Testis (tissue), 5 donors: ENCODE measurements at places on chromosomes 12 and 14. TPM values are rescaled to one million over a fixed set of nuclear protein-coding genes. Genes with fewer than 3 reads are reported as not detected.

DNA sequence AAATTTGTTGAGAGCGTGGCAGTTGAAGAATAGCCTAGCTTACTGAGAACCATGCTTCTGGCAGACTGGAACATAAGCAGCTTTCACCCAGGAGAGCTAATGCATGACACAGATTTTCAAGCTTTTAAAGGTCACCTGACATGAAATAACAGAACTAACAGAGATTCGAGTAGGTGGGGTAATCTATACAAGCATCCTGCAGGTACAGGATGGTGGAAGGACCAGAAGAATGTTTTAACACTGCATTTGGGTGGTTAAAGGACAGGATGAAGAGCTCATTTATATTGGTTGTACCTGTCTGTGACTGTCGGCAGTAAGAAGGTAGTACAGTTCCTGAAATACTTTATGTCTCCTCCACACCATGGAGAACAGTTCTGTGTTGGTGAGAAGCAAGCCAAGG lies 8.9 kb downstream of the PELI2 start:
- H3K27ac ChIP-seq = no peak overlapping the region
- H3K4me3 ChIP-seq = no peak overlapping the region
- no peaks in the 10 kb centered on the region for H3K27me3 ChIP-seq
- DNase-seq = no peak
- H3K36me3 ChIP-seq = no peaks in the 10 kb centered on the region
- H3K4me1 ChIP-seq = peaks cover 39% of the 10 kb centered on the region

The SCAF11 gene
- 168 TPM for total RNA-seq

DNA sequence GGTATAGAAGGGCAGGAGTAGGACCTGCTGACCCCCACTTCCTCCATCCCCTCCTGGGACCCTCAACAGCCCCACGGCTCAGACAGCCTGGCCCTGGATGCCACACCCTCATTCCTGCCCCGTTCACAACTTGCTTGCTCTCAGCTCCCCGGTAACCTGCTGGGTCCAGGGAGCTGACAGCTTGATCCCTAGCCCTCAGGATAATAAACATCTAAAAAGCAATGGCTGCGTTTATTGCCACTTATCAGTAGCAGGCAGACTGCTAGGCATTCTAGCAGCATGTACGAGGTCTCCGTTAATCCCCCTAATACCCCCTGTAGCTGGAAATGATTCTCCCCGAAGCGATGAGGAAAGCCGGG lies 24.3 kb upstream of the RPLP0 start:
- H3K4me3 ChIP-seq = no peak overlapping the region
- peaks cover 67% of the 10 kb centered on the region for H3K4me1 ChIP-seq
- no peak for DNase-seq
- H3K27me3 ChIP-seq = no peaks in the 10 kb centered on the region
- H3K36me3 ChIP-seq = no peaks in the 10 kb centered on the region

DNA sequence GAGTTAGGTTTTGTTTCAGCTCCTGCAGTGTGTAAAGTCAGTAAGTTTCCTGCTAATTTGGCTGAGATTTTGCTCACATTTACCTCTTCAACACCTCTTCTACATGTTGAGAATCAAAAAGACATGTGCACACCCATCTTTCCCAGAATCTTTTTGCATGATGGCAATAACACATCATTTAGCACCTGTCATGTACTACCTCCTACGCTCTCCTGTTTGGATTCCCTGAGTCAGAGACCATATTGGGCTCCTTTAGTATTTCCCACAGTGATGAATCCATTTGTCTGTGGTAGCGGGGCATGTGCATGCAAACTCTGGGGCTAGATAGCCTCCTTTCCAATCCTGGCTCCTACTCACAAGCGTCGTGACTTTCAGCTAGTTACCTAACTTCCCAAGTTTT lies 20.1 kb downstream of the PLBD1 start:
- H3K27me3 ChIP-seq = no peaks in the 10 kb centered on the region
- no peak overlapping the region for H3K4me3 ChIP-seq
- H3K4me1 ChIP-seq = no peaks in the 10 kb centered on the region
- no peak for DNase-seq
- H3K36me3 ChIP-seq = no peaks in the 10 kb centered on the region

The CAPZA3 gene
- total RNA-seq = 52.6 TPM

- H3K4me3 ChIP-seq = no peak overlapping the region
- peaks cover 13% of the 10 kb centered on the region for H3K4me1 ChIP-seq
- DNase-seq = no peak
These were observed 25.3 kb downstream of the CMKLR1 start for GRCh38 chr12:108313606-108314351.

The IFI27 gene
- 531 TPM for total RNA-seq

The HOXC9 gene
- total RNA-seq = 7.8 TPM

GRCh38 chr14:64817631-64818030 lies 62.1 kb downstream of the SPTB start:
- no peaks in the 10 kb centered on the region for H3K4me1 ChIP-seq
- DNase-seq = no peak
- H3K27ac ChIP-seq = no peak overlapping the region
- H3K4me3 ChIP-seq = no peak overlapping the region

The GARIN6 gene
- total RNA-seq = 7.8 TPM

DNA sequence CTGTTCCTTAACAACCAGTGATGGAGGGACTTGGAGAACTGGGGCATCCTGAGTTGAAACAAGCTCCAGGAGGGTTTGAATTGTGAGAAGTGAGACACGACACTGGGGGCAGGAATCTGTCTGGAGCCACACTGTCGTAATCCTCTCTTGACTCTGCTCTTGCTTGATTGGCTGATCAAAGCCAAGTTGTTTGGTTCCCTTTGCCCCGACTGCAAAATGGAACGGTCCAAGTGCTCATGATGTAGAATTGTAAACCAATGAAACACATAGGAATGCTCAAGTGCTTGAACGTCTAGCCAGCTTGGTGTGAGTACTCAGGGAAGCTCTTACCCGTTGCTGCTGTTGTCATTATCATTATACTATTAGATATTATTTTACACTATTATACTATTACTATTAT lies 98.1 kb downstream of the TMEM132C start:
- H3K27me3 ChIP-seq = no peaks in the 10 kb centered on the region
- H3K4me1 ChIP-seq = no peaks in the 10 kb centered on the region
- no peak overlapping the region for H3K4me3 ChIP-seq

DNA sequence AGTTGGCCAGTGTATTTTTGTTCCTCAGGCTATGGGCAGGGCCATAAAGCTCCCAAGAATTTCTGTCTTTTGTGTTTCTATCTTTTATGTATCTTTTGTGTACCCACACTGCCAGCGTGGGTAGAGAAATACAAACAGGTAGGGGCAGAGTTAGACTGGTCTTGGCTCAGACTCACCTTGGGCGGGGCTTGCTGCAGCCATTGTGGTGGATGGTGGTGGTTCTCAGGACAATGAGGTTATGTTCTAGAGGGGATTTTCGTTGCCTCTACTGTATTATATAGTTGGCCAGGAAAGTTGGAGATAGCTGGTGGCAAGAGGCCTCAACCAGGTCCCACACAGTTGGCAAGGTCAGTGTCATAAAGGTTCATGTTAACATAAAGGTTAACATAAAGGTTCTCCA lies 977.5 kb upstream of the LRFN5 start:
- no peak overlapping the region for H3K27ac ChIP-seq
- H3K36me3 ChIP-seq = no peaks in the 10 kb centered on the region
- no peaks in the 10 kb centered on the region for H3K4me1 ChIP-seq
- DNase-seq = no peak

The CCDC88C gene
- 51.3 TPM for total RNA-seq

- H3K27me3 ChIP-seq = no peaks in the 10 kb centered on the region
- no peak overlapping the region for H3K27ac ChIP-seq
- H3K4me3 ChIP-seq = no peak overlapping the region
- H3K36me3 ChIP-seq = no peaks in the 10 kb centered on the region
These were observed 9.5 kb downstream of the DPF3 start for GRCh38 chr14:72884386-72884785.

The CALCOCO1 gene
- total RNA-seq = 120 TPM

- no peaks in the 10 kb centered on the region for H3K36me3 ChIP-seq
- H3K27me3 ChIP-seq = no peaks in the 10 kb centered on the region
- no peak overlapping the region for H3K27ac ChIP-seq
- DNase-seq = no peak
- H3K4me1 ChIP-seq = no peaks in the 10 kb centered on the region
These were observed 29.3 kb downstream of the AK7 start for GRCh38 chr14:96421236-96421635.

The SLC5A8 gene
- total RNA-seq = 0.31 TPM

- H3K4me3 ChIP-seq = no peak overlapping the region
- no peak for DNase-seq
- H3K4me1 ChIP-seq = no peaks in the 10 kb centered on the region
- no peaks in the 10 kb centered on the region for H3K36me3 ChIP-seq
- no peaks in the 10 kb centered on the region for H3K27me3 ChIP-seq
These were observed 239.4 kb upstream of the PDE3A start for GRCh38 chr12:20128928-20129327.

The CIROP gene
- total RNA-seq = not detected

DNA sequence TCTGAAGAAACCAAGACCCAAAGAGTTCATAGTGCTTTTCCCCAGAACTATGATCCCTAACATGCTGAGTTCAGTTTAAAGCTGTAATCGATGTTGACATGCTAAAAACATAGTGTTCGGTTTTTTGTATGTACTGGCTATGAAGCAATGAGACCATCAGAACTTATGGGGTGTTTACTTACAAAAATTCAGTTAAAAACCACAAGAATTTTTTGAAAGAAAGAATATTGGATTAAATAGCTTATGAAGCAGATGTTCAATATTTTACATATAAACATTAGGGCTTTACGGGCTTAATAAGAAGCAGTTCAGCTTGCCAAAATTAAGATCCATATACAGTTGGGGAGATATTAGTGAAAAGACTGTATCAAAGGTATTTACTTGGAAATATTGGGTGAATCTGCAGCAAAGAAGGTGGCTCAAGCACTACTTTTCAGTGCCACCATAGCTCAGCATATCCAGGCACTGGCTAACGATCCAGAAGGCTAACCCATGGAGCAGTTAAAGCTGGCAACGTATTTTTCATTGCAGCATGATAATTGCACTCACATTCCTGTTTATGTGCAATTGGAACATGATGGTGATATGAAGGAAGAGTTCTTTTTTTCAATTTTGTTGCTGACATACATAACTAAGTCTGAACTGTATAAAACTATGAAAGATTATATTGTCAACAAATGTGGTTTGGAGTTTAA lies 125.9 kb downstream of the EFCAB11 start:
- H3K4me3 ChIP-seq = no peak overlapping the region
- DNase-seq = no peak
- H3K27me3 ChIP-seq = no peaks in the 10 kb centered on the region
- H3K4me1 ChIP-seq = no peaks in the 10 kb centered on the region
- H3K27ac ChIP-seq = no peak overlapping the region

The RIPK3 gene
- total RNA-seq = 11.3 TPM

The SLC10A1 gene
- total RNA-seq = not detected

DNA sequence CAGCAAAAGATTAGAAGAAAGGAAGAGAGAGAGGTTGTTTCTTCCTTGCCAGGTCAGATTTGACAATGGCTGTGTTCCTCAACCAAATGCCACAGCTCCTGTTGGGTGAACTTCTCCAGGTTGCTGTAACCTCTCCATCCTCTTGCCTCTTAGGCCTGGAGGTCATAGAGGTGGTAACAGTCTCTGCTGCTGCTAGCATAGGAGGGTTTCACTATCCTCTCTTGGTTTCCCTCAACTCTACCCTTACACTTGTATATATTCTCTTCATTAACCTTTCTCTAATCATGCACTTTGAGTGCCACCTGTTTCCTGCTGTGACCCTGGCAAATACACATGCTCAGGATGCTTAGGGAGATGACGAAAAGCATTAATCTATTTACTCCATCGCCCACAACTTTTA lies 67.7 kb upstream of the HIF1A start:
- no peaks in the 10 kb centered on the region for H3K27me3 ChIP-seq
- H3K4me1 ChIP-seq = no peaks in the 10 kb centered on the region
- no peak for DNase-seq
- no peaks in the 10 kb centered on the region for H3K36me3 ChIP-seq
- H3K4me3 ChIP-seq = no peak overlapping the region

DNA sequence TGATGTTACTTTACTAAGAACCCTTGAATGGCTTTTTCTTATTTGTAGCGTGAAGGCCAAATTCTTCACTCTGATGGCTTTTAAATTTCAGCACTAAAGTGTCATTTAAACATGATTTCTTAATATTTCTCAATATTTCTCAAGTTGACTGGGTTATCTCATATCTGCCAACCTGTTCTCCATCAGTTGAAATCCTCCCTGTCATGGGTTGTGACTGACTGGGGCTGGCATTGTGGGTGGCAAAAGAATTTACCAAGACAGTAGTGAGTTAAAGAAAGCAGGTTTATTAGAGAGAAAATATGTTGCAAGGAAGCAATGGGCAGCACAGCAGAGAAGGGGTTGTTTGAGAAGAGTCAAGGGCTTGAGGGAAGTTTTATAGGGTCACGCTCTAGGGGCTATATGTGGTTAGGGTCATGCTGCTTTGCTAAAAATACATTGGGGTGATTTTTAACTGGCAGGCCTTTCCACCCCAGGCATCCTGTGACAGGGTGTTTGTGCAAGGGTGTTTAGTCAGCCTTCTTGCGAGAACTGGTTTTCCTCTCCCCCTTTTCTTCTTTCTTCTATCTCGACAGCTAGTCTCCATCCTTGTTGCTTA lies 232.8 kb upstream of the SEL1L start:
- no peak for DNase-seq
- no peak overlapping the region for H3K27ac ChIP-seq
- H3K4me3 ChIP-seq = no peak overlapping the region
- no peaks in the 10 kb centered on the region for H3K36me3 ChIP-seq

The CLEC9A gene
- 2.6 TPM for total RNA-seq

GRCh38 chr12:62603811-62604098 lies 137.1 kb downstream of the MON2 start:
- H3K27ac ChIP-seq = peak overlapping the region; percentile 99
- DNase-seq = no peak
- H3K4me3 ChIP-seq = peak overlapping the region; percentile 95
- no peaks in the 10 kb centered on the region for H3K36me3 ChIP-seq
- no peaks in the 10 kb centered on the region for H3K27me3 ChIP-seq
- H3K4me1 ChIP-seq = peaks cover 5% of the 10 kb centered on the region

- no peak for DNase-seq
- H3K27me3 ChIP-seq = no peaks in the 10 kb centered on the region
- H3K4me3 ChIP-seq = no peak overlapping the region
- H3K4me1 ChIP-seq = no peaks in the 10 kb centered on the region
- no peak overlapping the region for H3K27ac ChIP-seq
These were observed 34.2 kb upstream of the LRP1-AS start for GRCh38 chr12:57181561-57182155.

DNA sequence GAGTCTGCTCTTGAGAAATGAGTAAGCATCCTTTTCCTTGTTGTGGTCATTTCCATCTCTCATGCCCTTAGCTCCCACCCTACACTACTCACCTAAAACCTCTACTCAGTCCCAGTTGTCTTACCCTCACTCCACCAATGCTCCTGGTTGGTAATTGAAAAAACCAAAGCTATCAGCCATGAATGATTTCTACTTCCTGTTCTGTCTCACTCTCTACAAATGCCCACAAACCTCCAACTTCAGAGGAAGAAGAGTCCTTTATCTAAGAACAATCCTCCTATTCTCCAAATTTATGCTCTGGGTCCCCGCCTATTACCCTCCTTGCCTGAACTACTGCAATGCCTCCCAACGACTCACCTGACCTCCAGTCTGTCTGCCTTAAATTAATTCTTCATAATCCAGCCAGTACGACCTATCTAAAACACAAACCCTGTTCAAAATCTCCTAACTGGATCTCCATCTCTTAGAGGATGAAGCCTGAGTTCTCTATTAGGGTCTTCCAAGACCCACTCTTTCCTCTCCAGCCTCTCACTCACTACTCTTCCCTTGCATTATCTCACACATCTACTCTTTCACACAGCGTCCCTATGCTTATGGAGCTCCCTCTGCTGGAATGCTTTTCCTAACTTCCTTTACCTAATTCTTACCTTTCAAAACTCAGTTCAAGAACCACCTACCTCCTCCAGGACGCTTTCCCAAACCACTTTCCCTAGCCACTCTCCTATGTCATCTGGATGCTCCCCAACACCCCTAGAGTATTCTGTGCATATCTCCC lies 2.2 kb downstream of the DHRS1 start:
- no peak for DNase-seq
- H3K27ac ChIP-seq = no peak overlapping the region
- H3K4me3 ChIP-seq = no peak overlapping the region
- H3K4me1 ChIP-seq = peaks cover 9% of the 10 kb centered on the region
